ENCODE measurements at places on chromosomes 7 and 10.

DNA sequence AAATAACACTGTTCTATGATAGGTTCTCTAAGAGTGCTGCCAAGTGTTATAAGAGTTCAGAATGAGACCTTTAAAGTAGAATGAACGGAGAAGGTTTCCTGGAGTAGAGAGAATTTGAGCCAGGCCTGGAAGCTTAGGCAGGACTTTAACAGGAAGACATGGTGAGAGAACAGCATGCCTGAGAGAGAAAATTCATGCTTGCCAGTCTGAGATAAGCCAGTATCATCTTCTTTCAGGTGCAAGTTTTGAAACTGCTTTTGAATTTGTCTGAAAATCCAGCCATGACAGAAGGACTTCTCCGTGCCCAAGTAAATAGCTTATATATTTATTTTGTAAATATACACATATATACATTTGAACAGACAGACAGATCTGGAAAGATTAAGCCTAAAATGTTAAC is 22.1 kb downstream of the ARMC10 start:
- no peak for DNase-seq

GRCh38 chr7:131090188-131090587 is 237.5 kb upstream of the MKLN1 start:
- DNase-seq = no peak

DNA sequence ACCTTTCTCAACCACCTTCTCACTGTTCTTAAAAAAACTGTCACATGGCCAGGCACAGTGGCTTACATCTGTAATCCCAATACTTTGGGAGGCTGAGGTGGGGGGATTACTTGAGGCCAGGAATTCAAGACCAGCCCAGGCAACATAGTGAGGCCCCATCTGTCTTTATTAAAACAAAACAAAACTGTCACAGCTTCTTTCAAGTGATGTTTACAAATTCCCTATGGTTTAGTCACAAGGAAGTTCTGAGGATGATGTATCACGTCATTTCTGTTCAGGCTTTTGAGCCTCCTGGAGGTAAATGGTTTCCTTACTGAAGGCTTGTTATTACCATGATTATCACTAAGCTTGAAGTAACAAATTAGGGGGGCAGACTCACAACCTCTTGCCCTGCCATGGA is 186.2 kb downstream of the CFTR start:
- no peak for DNase-seq

- no peak for DNase-seq
Measured at GRCh38 chr10:65566906-65567305, 1358.9 kb upstream of the LRRTM3 start.

- DNase-seq = no peak
Measured at GRCh38 chr10:32650246-32650655, 204.3 kb downstream of the CCDC7 start.

DNA sequence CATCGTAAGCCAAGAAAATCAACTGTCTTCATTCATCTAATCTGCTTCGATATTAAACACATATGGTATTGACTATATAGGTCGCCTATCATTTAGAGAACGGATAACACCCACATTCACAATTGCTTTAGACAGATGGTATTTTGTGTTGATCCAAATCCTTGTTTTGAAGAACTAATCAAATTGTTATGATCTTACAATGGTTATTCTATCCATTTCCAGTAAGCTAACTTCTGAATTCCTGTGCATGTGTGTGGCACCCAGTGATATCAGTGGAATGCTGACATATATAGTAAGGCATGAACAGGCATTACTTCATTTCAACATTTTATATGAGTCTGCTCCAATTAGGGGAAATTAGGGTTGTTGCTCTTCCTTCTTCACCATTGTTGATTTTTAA is 98.8 kb downstream of the SEMA3E start:
- no peak for DNase-seq

DNA sequence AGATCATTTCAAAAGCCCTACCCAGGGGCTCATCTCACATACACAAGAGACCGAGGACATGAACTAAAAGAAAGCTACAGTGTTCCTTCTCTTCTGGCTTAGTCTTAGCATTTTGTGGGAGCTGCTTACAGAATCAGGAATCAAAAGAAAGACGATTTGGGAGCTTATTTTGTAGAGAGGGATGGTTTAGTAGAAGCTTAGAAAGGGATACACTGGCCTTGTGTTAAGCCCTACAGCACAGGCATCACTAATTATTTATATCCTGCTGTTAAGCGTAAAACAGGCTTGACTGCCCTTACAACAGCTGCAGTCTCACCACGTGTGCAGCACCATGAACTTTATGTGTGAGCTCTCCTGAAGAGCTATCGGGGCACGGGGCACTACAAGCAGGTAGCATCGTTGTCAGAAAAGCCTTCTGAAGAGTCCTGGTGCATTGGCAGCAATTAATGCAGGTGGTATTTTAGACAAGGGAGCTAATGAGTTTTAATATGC is 798.3 kb downstream of the NXPH1 start:
- no peak for DNase-seq

GRCh38 chr7:28354601-28355402 is 57.5 kb upstream of the CREB5 start:
- DNase-seq = no peak

GRCh38 chr10:80739963-80740715 is 202.4 kb downstream of the SH2D4B start:
- DNase-seq = no peak

- DNase-seq = no peak
Measured at GRCh38 chr7:105585850-105586500, 4.7 kb upstream of the EFCAB10 start.

All from prostate gland (tissue), 2 donors.